ENCODE measurements at places on chromosomes 16 and 17. TPM values are rescaled to one million over a fixed set of nuclear protein-coding genes. Genes with fewer than 3 reads are reported as not detected.

DNA sequence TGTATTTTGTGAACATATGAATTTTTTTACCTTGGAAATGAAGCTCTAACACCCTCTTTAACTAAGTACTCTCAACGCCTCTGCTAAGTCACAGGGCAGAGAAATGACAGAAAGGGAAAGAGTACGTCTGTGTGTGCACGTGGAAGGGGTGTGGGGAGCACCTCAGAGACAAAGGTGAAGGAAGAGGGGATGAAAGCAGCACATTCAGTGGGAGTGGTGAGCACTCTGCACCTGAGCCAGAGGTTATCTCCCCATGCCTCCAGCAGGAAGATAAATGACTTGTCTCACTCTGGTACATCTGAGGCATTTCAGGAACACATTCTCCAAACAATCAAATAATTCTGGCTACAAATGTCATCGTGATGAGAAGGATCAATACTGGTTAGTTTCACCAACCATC is 15.0 kb downstream of the GNA13 start:
- peaks cover 60% of the 10 kb centered on the region for H3K36me3 ChIP-seq
- peaks cover 30% of the 10 kb centered on the region for H3K4me1 ChIP-seq
- no peak for DNase-seq
- H3K4me3 ChIP-seq = no peak overlapping the region
- peak overlapping the region; percentile 19 for H3K27ac ChIP-seq
- no peaks in the 10 kb centered on the region for H3K27me3 ChIP-seq

The GAS7 gene
- not detected for total RNA-seq

DNA sequence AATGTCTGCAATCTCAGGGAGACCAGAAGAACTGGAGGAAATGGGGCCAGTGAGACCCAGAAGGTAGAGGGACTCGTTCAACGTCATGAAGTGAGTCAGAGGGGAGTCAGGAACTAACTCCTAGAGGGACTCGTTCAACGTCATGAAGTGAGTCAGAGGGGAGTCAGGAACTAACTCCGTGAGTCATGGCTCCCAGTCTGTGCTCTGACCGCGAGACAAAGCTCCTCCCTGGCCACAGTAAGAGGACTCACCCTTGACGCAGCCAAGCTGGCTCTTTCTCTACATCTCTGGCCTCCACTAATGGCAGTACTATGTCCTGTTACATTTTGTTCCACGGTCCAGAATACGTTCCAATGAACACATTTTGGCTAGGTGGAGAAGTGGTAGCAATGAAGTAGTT is 902.5 kb downstream of the KCNJ2 start:
- H3K27me3 ChIP-seq = no peaks in the 10 kb centered on the region
- H3K36me3 ChIP-seq = no peaks in the 10 kb centered on the region
- peak; percentile 95 for DNase-seq

GRCh38 chr16:81700071-81700779 is 78.9 kb upstream of the PLCG2 start:
- no peak for DNase-seq
- H3K4me3 ChIP-seq = no peak overlapping the region
- no peaks in the 10 kb centered on the region for H3K27me3 ChIP-seq
- H3K4me1 ChIP-seq = peaks cover 8% of the 10 kb centered on the region
- H3K27ac ChIP-seq = no peak overlapping the region
- H3K36me3 ChIP-seq = peaks cover 51% of the 10 kb centered on the region

Data from MCF 10A (cell line).